Right cardiac atrium (tissue), 5 donors: ENCODE measurements at places on chromosomes 12 and 14. TPM values are rescaled to one million over a fixed set of nuclear protein-coding genes. Genes with fewer than 3 reads are reported as not detected.

DNA sequence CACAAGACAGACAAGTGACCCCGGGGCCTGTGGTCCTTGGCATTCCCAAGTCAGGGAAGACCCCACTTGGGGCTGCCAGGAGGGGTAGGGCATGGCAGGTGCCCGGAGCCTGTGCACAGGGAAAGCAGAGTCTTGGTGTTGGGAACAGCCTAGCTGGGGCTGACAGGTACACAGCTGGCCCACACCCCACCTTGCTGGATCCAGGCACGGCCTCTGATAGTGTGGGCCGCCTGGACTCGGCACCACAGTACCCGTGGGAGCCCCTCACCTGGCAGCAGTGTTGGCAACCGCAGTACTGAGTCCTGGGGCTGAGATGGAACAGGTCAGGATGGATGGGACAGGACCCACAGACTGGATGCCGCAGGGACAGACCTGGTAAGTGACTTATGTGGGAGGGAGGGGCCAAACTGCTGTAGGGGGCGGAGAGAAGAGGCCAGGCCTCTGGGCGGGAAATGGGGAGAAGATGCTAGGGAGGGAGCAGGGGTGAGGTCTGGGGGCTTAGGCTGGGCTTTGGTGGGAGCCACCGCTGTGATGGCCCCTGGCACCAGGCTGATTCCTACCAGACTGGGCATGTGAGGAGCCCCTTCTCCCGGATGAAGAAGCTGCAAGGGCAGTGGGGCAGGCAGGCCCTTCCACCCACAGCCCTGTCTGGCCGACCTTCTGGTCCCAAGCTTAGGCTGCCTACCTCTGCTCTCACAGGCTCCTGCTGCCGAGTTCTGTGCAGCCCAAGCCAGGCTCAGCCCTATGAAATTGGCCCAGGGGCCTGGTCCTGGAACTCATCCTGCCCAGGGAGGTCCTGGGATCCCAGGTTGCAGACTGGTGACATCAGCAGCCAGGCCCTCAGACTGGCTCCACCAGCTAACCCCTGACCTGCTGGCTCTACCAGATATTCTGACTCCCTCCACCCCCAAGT is at the start of gene TGM1:
Gene TGM1 (minus strand): TSS at position 357 of the 913 bp plus-strand sequence. CDS start 825 bp downstream, outside the sequence.
- no peak for DNase-seq

DNA sequence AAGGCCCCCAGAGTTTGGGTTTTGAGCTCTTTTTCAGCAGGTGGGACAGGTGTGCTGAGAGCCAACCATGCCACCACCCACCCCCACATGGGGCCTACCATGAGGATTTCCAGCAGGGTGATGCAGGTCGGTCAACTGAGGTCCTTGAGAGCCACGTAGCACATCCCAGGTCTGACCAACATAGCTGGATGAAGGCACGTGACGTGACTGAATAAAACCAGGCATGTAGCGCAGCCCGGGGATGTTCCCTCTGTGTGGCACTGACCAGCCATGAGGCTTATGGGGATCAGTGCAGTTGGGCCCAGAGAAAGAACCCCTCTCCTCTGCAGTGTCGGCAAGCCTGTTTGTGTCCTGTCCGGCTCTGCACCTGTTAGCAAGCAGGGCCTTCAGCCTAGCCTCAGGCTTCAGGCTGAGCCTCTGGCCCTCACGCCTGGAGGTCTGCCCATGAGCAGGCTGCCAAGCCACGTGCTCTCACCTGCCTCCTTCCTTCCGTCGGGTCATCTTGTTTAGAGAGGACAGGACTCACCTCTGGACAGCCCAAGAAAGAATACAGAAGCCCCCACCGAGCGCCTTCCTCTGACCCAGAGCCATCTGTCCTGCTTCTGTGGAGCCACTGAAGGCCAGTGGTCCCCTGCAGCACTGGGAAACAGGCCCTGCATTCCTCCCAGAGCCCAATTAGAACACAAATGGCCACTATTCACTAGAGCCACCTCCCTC is 38.5 kb downstream of the TSPAN11 start:
- no peak for DNase-seq

DNA sequence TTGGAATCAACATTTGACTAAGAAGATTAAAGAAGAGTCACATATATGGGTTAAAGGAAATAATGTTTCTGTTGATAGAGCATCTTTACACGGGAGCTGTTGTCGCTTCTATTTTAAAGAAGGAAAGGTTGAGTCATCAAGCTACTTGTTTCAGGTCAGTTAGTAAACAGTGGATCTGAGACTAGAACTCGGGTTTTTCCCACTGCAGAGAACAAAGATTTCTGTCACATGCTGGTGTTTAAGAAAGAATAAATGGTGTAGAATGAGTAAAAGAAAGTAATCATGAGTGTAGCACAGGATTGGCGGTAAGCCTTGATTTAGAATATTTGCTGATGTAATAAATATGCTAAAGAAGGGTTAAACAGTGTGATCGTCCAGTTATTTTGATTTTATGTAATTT is 455.5 kb downstream of the AEBP2 start:
- no peak for DNase-seq

DNA sequence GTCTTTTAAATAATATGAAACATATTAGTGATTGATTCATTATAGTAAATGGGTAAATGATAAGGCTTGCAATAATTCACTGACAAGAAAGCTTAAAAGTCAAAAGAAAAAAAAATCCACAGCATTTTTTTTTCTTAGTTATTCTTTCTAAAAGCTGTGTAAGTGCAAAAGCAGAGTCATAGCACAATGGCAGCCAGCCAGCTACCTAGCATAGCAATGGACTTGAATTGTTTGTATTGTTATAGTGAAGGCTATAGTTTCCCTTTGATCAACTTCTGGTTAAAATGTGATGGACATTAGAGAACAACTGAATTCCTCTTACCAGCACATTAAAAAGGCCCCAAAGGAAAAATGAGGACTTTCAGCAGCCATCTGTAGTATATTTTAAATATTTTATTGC is 232.1 kb downstream of the NAV3 start:
- no peak for DNase-seq

Gene FKBP3
- 91.9 TPM for total RNA-seq

DNA sequence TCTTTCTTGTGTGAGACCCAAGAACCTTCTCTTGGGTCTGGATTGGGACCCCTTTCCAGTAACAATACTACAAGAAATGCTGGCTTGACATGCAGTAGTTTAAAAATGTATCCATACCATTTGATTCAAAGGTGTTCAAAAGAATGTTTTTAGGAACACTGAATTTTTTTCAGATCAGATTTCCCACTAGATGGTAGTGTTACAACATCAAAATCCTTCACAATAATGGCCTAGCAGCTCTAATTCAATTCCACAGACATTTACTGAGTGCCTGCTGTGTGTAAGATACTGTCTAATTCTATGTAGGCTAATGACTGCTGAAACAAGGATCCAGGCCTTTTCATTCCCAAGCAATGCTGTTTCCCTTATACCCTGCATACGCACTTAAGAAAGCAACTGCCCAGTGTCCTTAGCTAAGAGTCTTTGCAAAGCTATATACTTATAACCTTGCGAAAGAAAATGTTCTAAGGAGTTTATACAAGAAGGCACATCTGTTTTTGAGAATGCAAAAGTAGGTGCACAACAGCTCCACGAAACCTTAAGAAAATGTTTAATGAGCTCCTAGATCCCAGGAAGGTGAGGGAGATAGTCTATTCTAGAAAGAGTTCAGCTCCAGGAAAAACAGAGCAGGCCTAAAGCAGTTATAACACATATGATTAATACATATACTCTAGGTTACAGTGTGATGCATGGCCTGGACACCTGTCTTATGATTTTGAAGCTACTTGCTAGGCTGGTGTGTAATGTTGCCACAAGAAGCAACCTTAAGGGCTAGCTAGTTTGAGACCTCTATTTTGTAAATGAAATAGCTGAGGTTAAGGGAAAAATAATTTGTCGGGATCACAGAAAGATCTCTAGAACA is 50.9 kb upstream of the PKP2 start:
- no peak for DNase-seq
